ENCODE measurements at places on chromosomes 1 and 21.

DNA sequence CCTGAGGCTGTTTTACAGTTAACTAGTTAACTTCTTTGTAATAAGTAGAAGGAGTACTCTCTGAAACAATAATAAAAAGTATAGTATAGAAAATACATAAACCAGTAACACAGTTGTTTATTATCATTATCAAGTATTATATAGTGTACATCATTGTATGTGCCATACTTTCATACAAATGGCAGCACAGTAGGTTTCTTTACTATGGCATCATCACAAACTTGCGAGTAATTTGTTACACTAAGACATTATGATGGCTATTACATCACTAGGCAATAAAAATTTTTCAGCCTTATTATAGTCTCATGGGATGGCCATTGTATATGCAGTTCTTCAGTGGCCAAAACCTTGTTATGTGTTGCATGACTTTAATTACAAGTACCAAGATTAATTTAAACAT is 1376.5 kb upstream of the ADGRL2 start:
- no peak for DNase-seq

- DNase-seq, result no peak
These were observed 12.3 kb downstream of the ZRANB2 start for GRCh38 chr1:71068325-71069240.

GRCh38 chr1:213054733-213055591 is 3.9 kb downstream of the RPS6KC1 start:
- no peak for DNase-seq

DNA sequence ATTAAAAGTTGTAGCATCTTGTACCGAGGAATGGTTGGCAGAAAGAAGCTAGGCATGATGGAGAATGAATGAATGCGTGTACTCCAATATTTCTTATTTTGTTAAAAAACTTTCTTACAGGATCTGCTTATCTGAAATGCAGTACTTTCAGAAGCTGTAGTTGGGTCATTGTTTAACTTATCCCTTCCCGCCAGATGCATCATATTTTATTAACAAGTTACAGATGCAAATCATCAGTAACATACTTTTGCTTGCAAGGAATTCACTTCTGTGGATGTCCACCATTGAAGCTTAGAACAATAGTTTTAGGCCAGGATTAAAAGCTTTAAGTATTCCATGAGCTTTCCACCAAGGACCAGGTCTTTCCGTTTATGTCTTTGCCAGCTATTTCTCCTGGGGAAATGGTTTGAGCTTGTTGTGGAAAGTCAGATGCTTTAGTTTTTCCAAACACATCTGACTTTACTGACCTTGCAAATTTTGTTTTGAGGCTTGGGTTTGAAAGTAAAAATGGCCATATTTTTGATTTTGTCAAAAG is 65.4 kb downstream of the PATJ start:
- DNase-seq, result no peak

GRCh38 chr1:57748719-57749118 is 324.9 kb upstream of the DAB1 start:
- no peak for DNase-seq

- DNase-seq, result no peak
These were observed 145.2 kb downstream of the TNR start for GRCh38 chr1:175597969-175598765.

DNA sequence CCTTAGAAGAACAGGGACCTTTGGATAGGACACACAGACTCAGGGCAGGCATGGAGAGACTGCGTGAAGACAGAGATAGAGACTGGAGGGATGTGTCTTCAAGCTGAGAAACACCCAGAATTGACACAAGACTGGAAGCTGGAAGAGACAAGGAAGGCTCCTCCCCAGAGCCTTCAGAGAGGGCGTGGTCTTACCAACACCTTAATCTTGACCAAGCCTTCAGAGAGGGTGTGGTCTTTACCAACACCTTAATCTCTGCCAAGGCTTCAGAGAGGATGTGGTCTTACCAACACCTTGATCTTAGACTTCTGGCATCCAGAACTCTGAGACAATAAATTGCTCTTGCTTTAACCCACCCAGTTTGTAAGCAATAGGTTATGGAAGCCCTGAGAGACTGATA is 481.4 kb upstream of the VAMP3 start:
- no peak for DNase-seq

- DNase-seq, result no peak
These were observed 102.6 kb downstream of the SELENOF start for GRCh38 chr1:86811142-86811924.

GRCh38 chr1:78840453-78841271 is 165.9 kb downstream of the ADGRL4 start:
- DNase-seq, result no peak

- DNase-seq, result no peak
These were observed 2.0 kb downstream of the ALDH4A1 start for GRCh38 chr1:18900303-18900841.

DNA sequence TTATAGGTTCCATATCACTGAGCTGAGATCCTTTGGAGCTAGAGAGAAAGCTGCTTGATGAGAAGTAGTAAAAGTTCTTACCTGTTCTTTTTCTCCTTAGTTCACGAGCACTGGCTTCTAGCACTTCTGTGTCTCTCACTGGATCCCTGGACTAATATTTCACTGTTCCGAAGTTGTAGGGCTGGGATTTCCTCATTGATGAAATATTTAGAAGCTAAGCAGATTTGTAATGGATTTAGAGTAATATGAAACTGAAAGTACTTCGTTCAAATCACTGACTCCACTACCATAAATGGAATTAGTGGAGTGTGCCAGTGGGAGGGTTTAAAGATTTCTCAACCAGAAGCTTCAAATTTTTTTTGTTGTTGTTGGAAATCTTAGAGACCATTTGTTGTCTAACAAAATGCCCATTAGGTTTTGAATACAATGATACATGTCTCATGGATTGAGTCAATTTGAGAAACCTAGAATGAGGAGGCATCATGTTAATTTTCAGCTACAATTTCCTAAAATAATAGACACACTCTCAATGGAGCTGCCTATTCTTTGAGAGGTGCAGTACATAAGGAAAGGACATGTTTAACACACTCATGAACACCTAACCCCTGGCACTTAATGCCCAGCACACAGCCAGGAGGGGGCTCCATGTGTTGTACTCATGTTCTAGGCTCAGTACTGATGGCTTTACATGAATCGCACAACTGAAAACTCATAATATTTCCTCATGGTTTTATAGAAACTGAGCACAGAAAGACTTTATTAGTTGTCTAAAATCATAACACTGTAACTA is at the start of gene GBP1:
Gene GBP1, minus strand, starts transcription at position 130 of the 790 bp plus-strand sequence. CDS start 1,974 bp downstream, outside the sequence.
- DNase-seq, result no peak

DNA sequence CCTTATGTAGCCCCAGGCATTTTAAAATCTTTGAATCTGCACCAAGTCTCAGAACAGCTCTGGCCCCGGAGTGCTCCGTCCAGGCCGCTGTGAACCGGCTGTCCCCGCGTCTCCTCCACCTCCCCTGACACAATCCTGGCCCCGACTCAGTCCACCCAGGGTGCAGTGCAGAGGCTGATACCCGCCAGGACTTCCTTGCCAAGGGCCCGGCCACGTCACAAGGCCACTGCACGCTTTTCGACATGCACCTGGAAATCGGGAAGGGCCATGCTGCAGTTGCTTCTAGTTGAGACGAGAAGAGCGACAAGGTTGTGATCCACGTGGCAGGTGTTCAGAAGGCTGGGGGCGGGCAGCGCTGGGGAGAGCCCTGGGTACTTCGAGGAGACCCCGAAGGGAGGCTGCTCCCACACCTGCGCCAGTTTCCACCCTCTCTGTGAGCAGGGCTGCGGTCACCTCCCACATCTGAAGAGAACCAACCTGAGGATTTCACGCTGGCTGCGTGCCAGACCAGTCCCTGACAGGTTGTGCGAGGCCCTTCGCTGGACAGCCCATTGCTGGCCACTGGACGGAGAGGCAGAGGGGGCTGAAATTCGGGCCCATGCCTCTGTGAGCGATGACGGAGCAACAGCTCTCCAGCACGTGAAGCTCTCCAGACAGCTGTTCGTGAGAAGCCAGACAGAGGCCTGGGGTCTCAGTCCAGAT is 6.7 kb downstream of the VWA1 start:
- DNase-seq, result no peak

DNA sequence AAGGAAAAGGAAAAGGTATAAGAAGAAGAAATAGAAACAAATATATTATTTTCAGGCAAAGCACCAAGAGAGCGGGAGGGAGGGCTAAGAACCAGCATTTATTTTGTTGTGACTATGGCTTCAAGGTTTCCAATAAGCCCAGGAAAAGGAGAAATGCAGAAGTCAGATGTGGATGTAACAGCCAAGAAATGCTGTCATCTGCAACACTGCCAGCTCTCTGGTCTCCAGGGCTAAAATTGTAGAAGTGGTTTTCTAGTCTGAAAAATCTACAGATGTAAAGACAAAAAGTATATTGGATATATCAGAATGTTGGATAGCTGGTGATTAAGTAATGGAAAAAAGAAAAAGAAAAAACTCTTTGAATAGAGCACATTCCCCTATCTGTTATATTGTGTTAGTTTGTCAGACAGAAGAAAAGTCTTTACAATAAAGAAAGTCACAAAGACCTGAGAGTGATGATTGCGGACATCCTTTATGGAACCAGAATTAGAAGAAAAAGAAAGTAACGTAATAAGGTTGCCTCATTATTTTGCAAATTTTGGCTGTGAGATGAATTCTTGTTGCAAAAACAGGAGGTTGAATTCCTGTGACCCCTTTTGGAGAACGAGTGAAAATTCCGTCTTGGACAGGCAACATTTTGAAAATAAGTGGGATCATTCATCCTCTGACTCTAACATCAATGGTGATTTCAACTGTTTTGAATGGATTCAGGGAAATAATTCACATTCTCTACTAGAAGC is 938.1 kb downstream of the TTLL7 start:
- DNase-seq, result no peak

GRCh38 chr1:223761411-223761810 is 49.1 kb downstream of the CAPN2 start:
- no peak for DNase-seq

DNA sequence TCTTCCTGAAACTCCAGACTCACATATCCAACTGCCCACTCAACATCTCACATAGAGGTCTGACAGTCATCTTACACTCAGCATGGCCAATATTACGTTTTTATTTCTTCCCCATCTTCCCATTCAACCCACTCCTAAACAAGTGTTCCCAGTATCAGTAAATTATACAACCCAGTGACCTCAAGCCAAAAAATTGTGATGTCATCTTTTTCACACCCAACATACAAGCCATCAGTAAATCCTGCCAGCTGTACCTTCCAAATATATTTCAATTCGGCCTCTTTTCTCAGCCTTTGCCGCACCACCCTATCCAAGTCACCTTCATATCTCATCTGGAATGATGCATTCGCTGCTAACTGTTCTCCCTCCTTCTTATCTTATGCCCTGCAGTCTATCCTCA is 19.6 kb downstream of the UBR4 start:
- DNase-seq, result no peak

DNA sequence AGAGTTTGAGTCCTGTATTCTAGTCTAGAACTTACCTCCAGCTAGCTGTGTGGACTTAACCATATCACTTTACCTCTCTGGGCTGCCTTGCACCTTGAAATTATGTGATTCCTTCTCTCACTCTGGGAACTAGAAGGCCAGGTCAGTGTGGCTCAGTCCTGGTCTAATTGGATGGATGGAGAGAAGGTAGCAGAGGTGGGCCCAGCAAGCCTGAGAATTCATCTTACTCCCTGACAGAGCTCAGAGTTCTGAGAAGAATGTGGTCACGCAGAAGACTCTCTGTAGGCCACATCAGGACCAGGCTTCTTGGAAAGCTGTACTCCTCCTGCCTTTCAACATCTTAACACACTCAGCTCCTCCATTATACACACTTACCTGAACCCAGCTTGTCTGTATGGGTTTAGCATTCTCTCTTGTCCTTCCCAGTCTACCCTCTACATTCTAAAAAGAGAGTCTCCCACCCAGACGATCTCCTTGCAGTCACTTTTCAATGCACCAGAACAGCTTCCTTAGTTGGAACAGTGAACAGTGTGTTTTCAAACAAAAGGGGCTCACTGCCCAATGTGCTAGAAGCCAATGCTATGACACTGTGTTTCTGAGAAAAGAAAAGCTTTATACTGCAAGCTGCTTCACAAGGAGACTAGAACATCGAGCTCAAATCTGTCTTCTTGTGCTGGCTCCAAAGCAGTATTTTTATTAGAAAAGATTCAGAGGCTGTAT is 60.5 kb downstream of the CAPN9 start:
- no peak for DNase-seq

GRCh38 chr21:25961042-25961441 is 209.5 kb downstream of the APP start:
- DNase-seq, result no peak

DNA sequence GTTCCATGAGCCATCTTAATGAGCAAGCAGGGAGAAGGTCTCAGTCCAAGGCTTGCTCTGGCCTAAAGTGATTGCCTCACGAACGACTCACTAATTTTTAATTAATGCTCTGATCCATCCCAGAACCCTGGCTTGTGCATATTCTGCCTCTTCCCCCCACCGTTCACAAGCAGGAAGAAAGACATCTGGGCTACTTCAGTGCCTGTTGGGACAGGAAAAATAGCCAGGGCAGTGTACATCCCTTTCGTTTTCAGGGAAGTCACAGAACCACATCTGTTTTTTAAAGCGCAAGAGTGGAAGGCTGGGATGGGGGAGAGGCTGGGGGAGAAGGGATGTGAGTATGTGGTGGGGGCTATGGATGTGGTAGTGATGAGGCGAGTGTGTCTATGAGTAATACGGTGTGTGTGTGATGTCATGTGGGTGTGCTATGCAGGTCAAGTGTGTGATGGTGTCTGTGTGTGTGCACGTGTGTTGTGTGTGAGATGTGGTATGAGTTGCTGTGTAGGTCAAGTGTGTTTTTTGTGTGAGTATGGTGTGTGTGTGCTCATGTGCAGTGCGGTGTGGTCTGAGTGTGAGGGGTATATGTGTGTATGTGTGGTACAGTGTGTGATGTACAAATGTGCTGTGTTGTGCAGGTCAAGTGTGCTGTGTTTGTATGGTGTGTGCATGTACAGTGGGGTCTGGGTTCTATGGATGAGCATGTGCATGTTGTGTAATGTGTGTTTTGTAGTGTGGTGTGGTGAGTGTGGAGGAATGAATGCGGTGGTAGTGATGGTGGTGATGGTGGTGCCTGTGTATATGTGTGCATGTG is 64.9 kb upstream of the SYT6 start:
- DNase-seq, result no peak

DNA sequence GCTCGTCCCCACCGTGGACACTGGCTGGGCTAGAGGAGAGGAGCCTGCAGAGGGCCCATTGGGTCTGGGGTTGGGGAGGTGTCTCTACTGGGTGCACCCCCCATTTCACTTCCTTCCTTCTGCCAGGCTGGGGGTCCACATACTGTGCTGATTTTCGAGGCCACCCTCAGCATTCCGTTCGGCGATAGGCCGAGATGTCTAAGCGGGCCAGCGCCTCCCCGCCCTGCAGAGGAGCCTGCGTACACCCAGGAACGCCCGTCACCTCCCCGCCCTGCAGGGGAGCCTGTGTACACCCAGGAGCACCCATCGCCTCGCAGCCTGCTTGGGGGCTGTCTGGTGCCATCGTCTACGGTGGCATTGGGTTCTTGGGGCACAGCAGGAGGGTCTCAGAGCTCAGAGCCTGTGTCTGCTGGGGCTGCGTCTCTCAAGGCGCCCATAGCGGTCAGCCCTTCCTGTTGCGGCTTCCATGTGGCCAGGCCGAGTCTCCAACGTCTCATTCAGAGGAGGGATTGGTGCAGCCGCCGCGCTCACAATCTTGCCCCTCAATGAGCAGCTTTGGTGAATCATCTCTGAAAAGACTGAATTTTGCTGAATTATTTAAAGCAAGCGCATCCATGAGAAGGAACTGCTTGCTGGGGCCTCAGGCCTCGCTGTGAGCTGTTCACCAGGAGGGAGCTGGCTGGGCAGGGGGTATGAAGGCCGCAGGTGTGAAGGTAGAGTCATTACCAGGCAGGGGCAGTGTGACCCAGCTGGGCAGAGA is 30.7 kb upstream of the AGPAT3 start:
- no peak for DNase-seq

- no peak for DNase-seq
These were observed 3.6 kb downstream of the UBXN11 start for GRCh38 chr1:26302733-26303405.
